ENCODE measurements at places on chromosomes 1 and 21.

DNA sequence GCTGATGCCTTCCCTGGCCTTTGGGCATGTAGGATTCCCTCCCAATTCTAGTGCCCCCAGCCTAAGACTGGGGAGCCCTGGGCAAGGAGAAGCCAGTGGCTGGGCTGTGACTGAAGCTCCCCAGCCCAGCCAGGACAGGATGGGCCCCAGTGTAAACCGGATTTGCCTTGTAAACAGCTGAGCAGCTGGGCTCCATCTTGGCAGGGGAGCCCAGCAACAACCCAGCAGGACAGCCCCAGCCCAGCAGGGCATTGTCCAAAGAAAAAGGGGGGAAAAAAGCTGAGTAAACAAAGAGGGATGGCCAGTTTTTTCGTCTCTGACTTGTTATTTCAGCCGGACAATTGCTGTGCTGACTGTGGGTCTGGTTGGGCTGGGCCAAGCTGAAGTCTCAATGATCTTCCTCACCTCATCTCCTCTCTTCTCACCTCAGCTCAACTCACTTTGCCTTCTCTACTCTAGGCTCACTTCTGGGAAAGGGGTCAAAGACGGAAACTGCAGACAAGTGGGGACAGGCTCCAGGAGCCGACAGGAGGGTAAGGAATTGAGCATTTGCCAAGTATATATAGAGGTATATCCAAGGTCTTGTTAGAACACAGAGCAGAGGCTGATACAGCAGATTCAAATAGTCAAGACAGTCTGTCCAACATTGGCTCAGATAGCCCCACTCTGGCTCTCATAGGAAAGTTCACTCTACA, 97.7 kb downstream of the TMEM53 start:
- DNase-seq: no peak

- no peak for DNase-seq
These were observed 30.3 kb downstream of the SMYD3 start for GRCh38 chr1:246476771-246477170.

GRCh38 chr1:25757846-25758185, 42.2 kb upstream of the SELENON start:
- DNase-seq: no peak

DNA sequence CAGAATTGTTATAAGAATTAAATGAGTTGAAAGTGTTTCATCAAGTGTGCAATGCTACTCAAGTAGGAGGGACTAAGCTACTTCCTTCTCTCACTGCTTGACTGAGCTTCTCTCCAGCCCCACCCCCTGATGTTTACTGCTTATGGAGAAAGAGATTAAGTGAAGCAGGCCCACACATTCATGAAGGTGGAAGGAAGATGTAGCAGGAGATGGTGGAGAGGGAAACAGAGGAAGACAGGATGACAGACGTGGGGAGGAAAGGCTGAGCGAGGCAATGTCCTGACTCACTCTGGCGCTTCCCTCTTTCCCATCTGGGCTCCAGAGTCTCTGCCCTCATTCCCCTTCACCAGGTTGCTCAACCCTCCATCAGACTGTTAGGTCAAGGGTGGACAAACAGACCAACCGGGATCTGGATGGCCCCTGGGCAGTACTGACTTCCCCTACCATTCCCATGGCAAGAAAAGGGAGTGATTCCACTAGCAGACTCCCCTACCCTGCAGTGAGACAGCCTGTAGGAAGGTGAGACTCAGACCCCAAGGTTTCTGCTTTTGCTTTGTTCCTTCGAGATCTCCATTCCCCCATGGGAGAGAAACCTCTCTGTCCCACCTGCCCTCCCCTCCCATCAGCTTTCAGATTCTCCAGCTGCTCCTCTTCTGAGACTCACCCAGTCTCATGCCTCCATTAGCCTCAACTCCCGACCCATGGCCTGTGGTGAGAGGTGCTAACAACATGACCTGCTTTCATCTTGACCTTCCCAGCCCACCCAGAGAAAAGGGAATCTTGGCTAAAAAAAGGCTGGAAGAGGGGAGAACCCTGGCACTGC, 3.1 kb upstream of the ARHGEF2 start:
- DNase-seq: no peak

GRCh38 chr1:2605509-2606395, 19.2 kb downstream of the PRXL2B start:
- no peak for DNase-seq

GRCh38 chr1:30697571-30698376, 25.6 kb downstream of the MATN1 start:
- no peak for DNase-seq

GRCh38 chr1:25217598-25218232, 14.6 kb downstream of the SYF2 start:
- no peak for DNase-seq

GRCh38 chr1:225451840-225452515, 24.1 kb upstream of the LBR start:
- no peak for DNase-seq

- DNase-seq: no peak
These were observed 25.3 kb upstream of the CR2 start for GRCh38 chr1:207428783-207429182.

- no peak for DNase-seq
These were observed 6.7 kb downstream of the C1orf105 start for GRCh38 chr1:172427191-172427590.

- DNase-seq: peak; percentile 44
These were observed 629 bp downstream of the PGD start for GRCh38 chr1:10399444-10399941.

GRCh38 chr21:31317688-31318087, 26.4 kb downstream of the TIAM1 start:
- DNase-seq: no peak

- peak; percentile 77 for DNase-seq
These were observed 24.3 kb downstream of the EBNA1BP2 start for GRCh38 chr1:43147625-43148327.

DNA sequence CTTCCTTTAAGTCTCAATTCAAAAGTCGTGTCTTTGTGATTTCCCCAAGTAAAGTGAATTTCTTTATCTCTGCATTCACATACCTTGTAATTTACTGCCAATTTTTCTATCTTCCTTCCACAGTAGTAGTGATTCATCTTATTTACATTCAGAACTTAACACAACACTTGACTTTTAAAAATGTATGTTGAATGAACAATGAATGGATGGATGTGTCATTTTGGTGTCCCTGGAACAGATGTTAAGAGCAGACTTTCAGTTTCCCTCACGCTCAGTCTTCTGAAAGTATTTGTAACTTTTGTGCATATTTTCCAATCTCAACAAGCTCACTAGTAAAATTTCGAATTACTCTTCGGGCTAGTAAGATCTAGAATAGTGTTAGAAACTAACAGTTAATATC, 352.0 kb downstream of the HHIPL2 start:
- DNase-seq: no peak

DNA sequence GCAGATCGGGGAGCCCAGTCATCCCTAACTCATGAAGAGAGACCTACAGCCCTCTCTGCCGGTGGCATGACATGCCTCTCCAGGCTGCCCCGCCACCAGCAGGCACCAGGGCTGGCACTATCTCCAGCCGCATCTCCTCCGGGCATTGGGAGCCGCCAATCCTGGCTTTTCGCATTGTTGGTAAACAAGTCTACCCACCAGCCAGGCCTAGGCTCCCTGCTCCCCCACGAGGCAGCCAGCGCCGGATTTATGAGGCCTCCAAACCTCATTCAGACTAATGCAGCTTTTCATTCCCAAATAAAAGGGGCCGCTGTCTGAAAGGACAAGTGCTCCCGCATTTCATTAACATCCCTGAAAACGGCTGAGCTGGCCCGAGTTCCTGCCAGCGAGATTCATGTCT, 3.4 kb upstream of the GRIK3 start:
- peak; percentile 11 for DNase-seq

- DNase-seq: no peak
These were observed 15.3 kb downstream of the RAB4A start for GRCh38 chr1:229286099-229286766.

DNA sequence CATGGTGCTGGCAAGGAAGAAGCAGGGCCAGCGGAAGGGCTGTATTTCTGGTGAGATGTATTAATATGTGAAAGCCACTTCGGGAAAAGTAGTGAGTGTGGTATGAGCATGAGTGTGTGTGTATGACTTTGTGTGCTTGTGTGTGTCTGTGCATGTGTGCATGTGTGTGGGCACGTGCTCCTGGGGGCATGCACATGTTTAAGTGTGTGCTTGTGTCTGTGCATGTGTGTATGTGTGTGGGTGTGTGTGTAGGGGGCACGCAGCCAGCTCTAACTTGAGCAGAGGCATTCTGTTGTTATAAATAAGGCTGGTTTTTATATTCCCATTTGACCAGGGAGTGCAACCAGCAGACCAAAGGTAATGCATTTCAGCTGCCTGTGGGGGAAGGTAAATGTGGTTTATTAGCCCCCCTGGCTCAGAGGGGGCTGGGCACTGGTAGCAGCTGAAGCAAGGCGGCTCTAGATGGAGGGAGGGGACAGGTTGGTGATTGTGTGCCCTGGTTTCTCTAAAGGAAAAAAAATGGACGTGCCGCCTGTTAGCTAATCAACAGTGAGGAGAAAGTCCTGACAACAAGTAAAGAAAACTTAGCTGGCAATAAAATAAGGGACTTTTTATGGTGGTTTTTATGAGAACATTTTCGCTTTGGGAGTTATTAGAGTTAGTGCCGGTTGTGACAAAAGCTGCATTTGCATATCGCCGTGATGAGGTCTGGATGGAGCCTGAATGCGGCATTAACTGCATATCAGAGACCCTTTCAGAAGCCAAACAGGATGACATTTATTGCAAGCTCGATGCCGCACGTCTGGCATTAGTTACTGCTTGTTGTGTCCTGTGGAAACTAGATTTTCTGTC, 180.1 kb downstream of the CAMTA1 start:
- DNase-seq: no peak

DNA sequence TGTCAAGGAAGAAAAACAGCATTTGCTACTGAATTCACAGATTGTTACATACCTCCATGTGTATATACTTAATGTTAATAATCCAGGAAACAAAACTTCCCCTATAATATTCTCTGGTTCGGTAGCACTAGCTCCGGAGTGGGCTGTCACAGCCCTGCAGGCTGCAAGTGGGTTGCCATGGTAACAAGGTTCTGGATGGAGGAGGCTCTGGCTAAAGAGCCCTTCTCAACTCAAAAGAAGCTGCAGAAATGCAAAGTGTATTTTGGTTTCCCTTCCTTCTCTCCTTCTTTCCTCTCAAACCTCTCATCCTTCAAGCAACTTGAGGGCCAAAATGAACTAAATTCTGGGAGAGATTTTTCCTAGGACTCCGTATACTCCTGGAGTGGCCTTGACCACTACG, 45.2 kb downstream of the ASTN1 start:
- peak; percentile 71 for DNase-seq

- peak; percentile 45 for DNase-seq
These were observed 594.6 kb upstream of the ZP4 start for GRCh38 chr1:238485057-238485911.

- no peak for DNase-seq
These were observed 36.9 kb downstream of the RAP1GAP start for GRCh38 chr1:21631944-21632887.

- DNase-seq: no peak
These were observed 1.7 kb upstream of the SNX27 start for GRCh38 chr1:151610142-151610541.

DNA sequence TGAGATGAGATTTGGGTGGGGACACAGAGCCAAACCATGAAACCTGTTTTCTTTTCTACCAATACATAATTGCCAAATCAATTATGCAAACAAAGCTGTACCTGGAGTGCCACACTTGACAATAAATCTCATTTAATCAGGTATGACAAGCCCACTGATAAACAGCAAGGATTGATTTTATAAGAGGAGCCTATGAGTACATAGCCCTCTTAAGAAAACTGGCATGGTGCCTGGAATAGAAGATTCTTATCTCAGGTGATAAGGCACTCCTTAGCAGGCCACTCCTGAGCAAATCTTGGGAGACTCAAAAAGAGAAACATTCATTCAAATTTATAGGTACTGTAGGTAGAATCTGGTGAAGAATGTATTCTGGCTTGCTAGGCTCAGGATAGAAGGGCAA, 28.6 kb upstream of the PDE4B start:
- DNase-seq: no peak

DNA sequence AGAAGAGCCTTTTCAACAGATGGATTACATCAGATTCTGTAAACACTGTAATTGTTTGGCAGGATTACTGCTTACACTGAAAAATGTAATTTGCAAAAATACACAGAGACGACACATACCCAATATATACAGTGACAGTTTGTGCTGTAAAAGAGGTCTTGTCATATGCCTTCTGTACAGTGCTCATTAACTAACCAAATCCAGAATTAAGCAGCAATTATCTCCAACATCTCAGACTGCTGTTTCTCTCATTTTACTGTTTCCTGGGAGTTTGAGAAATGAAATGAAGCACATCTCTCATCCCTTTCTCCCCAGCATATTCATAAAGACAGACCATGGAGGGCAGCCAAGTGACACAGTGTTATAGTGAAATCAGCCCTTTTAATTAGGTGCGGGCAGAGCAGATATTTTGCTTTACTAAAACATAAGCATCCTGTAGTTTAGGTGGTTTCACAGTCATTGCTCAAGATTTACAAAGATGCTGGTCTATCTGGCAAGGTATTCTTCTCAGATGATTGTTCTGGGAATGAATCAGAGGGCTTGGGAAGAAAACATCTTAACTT, 618.4 kb upstream of the USP24 start:
- no peak for DNase-seq

DNA sequence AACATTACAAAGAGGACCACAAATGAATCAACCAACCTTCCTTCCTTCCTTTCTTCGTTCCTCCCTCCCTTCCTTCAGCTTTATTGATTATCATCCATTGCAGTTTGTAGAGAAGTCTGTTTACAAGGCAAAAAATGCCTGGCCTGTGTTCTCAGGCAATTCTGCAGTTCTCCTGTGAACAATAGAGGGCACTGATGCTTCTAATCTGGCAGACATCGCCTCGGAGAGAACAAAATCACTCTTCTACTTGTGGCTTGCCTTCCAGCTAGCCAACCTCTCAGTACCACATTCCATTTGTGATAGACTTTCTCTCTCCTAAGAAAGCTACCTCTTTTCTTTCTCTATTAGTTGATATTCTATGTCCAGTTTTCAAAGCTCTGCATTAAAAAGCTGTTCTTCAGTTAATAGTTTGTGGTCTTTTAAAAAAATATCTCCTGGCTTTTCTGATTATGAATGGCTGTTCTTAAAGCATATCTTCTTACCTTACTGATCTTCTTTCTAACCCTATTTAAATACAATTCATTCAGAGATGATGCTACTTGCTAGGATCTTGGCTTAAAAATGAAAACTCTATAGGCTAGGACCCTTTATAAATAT, 26.9 kb upstream of the ESRRG start:
- DNase-seq: peak; percentile 61

DNA sequence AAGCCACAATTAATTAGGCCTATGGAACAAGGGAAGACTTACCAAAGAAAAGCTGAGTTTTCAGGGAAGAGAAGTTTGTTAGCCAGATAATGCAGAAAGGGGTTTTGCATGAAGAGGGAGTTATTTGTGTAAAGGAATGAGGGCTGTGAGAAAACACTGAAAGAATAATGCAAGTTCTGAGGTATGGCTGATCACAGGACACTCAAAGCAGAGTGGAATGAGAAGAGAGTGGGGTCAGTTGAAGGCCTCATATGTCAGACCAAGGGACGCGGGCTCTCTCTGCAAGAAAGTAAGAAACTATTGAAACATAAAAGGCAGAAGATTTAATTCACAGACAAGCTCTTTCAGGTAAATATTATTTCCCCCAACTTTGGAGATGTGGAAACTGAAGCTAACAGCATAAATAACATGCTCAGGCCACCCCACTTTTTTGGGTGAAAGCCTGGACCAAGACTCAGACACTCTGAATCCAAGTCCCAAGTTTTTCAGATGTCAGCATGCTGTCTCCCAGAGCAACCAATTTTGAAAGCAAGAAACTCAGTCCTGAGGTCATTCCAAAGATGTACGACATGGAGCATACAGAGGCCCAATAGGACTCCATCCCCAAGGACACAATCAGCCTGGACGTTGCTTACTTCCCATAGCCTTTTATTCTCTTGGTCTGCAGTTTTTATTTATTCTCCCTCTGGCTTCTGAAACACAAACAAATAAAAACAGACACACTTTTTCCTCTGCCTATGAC, 47.3 kb upstream of the FGGY start:
- DNase-seq: peak; percentile 13
